ENCODE measurements at places on chromosomes 3 and 15.

DNA sequence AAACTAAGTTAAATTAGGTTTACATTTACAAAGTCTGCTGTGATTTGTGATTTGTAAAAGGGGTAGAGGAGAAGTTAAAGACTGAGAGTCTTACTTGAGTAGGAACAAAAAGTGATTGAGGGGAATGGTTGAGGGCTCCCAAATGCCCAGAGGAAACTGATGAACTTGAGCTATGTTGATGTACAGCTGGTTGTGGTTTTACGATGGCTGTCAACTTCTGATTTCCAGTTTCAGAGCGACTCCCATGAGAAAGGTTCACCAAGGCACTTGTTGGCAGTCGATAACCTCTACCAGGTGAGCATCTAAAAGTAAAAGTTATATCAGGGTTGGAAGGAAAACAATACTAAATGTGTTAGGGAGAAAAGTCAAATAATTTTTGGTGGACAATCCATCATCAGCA lies 91.0 kb downstream of the XRN1 start:
- DNase-seq: no peak

GRCh38 chr15:63899193-63899592 lies 65.4 kb upstream of the HERC1 start:
- no peak for DNase-seq

- no peak for DNase-seq
Observed at GRCh38 chr15:60372756-60373155, 25.0 kb downstream of the ANXA2 start.

- DNase-seq: no peak
Observed at GRCh38 chr3:69008980-69009379, 4.5 kb downstream of the EOGT start.

- no peak for DNase-seq
Observed at GRCh38 chr3:64094713-64095079, 71.4 kb upstream of the PSMD6 start.

DNA sequence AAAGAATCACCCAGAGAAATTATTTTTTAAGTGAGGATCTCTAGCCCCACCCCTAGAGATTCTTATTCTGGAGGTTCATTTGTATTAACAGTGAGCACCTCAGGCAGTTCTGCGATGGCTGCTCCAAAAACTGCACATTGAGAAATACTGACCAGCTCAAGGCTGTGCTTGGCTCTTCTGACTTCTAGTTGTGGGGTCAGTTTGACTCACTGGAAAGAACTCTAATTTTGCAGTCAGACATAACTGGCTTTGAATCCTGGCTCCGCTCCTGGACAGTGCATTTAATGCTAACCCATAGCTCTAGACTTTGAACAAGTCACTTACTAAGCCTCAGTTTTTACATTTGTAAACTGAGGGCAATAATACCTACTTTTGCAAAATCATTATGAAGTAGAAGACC lies 123.6 kb upstream of the SKOR1 start:
- DNase-seq: no peak

- DNase-seq: no peak
Observed at GRCh38 chr3:61857297-61857696, 295.9 kb downstream of the PTPRG start.

DNA sequence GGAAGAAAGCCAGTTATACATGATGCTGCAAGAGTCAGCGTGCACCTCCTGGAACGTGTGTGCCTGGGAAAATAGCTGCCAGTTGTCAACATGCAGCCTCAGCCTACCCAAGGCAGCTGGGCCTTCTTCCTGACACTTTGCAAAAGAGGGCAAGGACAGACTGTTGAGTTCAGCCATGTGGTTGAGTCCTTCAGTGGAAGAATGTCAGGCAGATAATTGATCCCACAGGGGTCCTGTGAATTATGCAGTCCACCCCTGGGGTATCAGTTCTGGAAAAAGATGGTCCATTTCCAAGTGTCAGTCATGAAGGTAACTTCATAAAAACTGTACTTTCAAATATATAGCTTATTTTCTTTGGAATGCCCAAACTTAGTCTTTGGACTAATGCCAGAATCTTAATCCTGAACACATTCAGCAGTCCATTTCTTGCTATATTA lies 79.6 kb downstream of the ARNT2 start:
- no peak for DNase-seq

DNA sequence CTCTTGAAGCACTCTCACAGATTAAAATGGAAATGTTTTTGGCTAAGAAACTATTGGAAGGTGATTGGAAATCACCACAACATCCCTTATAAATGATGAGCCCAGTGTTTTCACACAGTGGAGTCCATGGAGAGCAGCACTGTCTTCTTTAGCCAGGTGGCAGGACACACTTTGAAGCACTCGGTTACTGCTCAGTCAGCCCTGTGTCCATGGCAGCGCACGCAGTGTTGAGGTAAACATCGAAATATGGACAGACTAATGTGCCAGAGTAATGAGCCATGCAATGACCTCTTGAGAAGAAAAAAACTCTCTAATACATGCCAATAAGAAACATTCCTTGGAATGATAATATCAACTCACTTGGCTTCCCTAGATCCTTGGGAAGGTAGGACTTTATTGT lies 66.6 kb downstream of the TGFBR2 start:
- DNase-seq: peak; percentile 9

Measured in NCI-H187 treated with DMSO at 0.1 percent for 48 hours (cell line).